NCI-H1930 (cell line): ENCODE measurements at places on chromosomes 13 and 19.

- DNase-seq = no peak
Observed at GRCh38 chr19:1093811-1094553, 1.2 kb downstream of the POLR2E start.

DNA sequence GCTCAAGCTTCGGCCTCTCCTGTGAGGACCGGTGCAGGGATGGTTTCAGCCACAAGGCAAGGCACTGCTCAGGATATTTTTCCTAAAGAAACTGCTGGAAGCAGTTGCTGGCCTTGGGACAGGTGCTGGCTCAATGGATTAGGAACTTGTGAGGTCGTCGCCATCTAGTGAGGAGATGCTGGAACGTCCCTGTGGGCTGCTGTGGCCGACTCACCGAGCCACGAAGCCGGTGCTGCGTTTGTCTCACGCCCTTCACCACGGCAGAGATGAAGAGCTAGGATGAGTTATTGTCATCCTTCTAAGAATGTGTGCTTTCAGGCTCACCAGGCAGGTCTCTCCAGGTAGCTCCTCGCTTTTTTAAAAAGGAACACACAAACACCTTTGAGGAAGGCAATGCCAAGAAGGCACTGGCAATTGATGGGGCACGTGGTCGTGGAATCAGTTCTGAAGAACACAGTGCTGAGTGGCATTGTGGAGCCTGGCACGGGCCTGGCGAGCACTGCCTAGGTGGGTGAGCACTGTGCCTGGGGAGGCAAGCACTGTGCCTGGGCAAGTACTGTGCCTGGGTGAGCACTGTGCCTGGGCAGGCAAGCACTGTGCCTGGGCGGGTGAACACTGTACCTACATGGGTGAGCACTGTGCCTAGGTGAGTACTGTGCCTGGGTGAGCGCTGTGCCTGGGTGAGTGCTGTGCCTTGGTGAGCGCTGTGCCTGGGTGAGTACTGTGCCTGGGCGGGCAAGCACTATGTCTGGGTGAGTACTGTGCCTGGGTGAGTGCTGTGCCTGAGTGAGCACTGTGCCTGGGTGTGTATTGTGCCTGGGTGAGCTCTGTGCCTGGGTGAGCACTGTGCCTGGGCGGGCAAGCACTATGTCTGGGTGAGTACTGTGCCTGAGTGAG lies 140.4 kb downstream of the TEX29 start:
- DNase-seq = peak; percentile 42

DNA sequence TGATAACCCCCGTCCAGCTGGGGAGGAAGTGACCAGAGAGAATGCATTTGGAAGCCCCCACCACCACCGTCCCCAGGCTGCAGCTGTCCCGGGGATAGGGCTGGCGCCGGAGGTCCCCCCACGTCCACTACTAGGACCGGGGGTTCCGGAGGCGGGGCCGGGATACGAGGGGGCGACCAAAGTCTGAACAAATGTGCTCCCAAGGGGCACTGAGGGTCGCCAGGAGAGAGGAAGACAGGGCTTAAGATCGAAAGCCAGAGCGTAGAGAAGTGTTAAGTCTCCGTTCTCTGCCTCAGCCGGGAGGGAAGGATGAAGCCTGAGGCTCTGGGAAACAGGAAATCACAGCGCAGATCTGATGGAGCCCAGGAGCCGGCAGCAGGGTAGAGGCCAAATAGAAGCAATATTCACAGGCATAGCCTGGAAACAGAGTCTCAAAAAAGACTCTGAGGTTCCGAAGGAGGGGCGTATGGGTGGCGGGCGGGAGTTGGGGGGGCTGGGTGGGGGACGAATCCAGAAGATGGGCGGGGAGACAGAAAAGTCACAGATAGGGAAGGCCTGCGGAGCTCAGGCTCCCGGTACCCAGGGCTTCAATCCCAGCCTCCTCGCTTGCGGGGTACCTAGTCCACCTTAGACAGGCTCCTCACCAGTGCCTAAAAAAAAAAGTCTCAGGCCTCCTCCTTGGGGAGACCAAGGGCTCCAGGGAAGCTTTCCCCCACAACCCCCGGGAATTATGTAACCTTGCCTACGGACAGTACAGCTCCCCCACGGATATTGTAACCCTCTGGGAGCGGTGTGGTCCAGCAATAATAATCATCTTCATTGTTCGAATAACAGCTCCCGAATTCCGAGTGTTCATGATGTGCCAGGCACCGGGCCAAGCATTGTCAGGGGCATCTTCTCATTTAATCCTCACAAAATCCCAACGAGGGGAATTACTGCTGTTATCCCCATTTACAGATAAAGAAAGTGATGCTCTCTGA lies 1.1 kb upstream of the ERF start:
- DNase-seq = peak; percentile 27

DNA sequence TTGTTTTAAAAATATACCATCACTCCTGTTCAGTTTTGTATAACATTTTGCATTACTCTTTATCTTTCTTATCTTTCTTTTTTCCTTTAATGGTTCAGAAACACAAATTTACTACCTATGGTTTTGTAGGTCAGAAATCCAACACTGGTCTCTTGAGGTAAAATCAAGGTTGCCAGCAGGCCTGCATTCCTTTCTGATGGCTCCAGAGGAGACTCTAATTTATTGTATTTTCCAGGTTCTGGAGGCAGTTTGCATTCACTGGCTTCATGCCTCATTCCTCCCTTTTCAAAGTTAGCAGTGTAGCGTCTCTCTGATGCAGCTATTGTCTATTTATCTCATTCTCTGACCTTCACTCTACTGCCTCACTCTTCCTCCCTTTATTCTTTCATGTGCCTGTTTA lies 767.4 kb downstream of the SLITRK6 start:
- DNase-seq = no peak

DNA sequence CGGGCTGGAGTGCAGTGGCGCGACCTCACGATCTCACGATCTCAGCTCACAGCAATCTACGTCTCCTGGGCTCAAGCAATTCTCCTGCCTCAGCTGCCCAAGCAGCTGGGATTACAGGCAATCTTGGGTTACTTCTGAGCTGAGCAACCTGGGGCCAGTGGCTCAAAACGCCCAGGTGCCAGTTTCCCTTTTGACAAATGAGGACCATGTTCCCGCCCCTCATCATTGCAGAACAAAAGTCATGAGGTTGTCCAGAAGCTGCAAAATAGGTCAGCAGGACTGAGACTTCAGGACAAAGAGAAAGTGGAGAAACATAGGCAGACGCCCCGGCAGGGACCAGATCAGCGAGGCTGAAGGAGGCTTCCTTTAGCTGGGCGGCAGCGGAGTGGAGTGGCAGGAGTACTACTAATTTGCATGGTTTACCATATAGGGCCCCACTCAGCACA lies 3.3 kb upstream of the ADGRE5 start:
- DNase-seq = no peak

- no peak for DNase-seq
Observed at GRCh38 chr13:22629374-22629773, 551.4 kb upstream of the SGCG start.

DNA sequence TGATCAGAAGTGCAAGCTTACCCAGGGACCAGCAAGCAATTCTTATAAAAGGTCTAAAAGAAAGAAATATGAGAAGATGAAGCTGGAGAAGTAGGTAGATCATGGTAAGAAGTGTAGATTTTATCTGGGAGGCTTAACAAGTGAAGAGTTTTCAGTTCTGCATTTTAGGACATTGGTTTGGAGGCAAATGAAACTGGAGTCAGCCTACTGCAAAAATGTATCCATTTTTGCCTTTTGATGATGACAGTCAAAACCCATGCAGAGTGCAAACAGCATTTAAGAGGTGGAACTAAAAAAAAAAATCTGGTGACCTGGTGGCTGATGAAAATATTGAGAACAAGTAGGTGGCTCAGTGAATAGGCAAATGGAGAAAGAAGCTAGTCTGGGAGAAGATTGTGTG lies 216.9 kb downstream of the DNAJC15 start:
- no peak for DNase-seq

GRCh38 chr13:29497137-29497654 lies 98.3 kb downstream of the SLC7A1 start:
- no peak for DNase-seq

- no peak for DNase-seq
Observed at GRCh38 chr13:102325321-102325720, 76.5 kb downstream of the FGF14 start.

- DNase-seq = no peak
Observed at GRCh38 chr19:45852983-45853382, 10.0 kb downstream of the SYMPK start.

- no peak for DNase-seq
Observed at GRCh38 chr19:4800591-4801081, 9.1 kb downstream of the FEM1A start.

GRCh38 chr13:22256111-22256639 lies 585.3 kb downstream of the FGF9 start:
- no peak for DNase-seq

DNA sequence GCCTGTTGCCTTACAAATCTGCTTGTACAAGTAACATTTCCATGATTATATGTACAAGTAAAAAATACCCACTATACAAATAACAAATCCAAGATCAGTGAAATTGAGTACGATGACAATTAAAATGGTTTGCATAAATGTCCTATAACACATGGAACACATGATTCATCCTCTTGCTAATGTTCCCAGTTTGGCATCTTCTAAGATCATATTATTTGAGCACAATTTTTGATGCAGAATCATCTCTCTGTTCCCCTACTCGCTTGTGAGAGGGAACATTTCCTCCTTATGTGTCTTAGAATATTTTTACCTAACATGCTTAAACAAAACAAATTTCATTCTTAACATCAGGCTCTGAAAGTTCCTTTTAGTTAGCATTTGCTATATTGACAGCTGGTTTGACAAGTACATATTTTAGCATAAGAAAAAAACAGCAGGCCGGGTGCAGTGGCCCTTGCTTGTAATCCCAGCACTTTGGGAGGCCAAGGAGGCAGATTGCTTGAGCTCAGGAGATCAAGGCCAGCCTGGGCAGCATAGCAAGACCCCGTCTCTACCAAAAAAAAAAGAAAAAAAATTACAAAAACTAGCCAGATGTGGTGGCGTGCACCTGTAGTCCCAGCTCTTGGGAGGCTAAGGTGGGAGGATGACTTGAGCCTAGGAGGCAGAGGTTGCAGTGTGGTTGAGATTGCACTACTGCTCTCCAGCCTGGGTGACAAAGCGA lies 14.2 kb downstream of the ZNF331 start:
- DNase-seq = no peak

- no peak for DNase-seq
Observed at GRCh38 chr13:20708216-20708615, 4.7 kb downstream of the IL17D start.

GRCh38 chr13:41835871-41836270 lies 125.0 kb downstream of the VWA8 start:
- DNase-seq = no peak

GRCh38 chr13:33284031-33284430 lies 1.5 kb downstream of the STARD13 start:
- DNase-seq = no peak

DNA sequence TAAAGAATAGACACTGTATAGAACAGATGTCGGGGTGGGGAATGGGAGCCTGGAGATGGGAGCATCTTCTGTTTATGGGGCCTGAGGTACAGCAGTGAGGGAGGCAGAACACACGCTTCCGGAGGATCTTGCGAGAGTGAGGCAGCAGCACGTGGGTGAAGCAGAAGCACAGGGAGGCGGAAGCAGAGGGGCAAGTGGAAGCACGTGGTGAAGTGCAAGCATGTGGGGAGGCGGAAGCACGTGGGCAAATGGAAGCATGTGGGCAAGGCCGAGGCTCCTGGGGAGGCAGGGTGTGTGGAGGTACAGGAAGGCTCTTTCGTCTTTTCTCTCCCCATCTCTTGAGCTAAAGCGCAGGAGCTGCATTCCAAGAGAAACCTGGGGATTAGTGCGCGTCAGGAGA lies 198.4 kb downstream of the ATP8A2 start:
- DNase-seq = no peak

- no peak for DNase-seq
Observed at GRCh38 chr19:30017172-30017571, 75.1 kb downstream of the URI1 start.

- no peak for DNase-seq
Observed at GRCh38 chr19:56661248-56661647, 10.3 kb downstream of the ZNF835 start.

- DNase-seq = no peak
Observed at GRCh38 chr13:105432438-105432837, 1103.0 kb downstream of the EFNB2 start.

DNA sequence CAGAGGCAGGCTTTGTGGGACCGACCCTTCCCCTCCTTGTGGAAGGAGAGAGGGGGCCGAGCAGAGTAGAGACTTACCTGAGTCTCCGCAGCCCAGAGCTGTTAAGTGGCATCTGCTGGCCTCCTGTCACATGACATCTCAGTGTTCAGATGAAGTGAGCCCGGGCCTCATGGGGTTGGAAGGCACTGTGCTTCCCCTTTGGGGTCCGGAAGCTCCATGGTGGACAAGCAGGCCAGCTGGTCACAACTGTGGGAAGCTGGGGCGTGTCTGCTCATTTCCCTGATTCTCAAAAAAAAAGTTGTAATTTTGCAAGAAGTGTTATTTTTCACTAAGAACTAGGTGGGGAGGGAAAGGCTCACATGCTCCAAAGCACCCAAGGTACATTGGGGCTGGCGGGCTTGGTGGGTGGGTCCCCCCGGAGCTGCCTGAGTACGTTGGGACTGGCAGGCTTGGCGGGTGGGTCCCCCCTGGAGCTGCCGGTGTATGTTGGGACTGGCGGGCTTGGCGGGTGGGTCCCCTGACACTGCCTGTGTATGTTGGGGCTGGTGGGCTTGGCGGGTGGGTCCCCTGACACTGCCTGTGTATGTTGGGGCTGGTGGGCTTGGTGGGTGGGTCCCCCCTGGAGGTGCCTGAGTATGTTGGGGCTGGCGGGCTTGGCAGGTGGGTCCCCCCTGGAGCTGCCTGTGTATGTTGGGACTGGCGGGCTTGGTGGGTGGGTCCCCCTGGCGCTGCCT lies 18.2 kb upstream of the DCUN1D2 start:
- no peak for DNase-seq

- no peak for DNase-seq
Observed at GRCh38 chr13:104253063-104253680, 1187.0 kb upstream of the SLC10A2 start.

GRCh38 chr13:20182231-20182846 lies 10.4 kb downstream of the GJB2 start:
- DNase-seq = peak; percentile 67

- DNase-seq = no peak
Observed at GRCh38 chr13:46905249-46905648, 8.4 kb upstream of the HTR2A start.

DNA sequence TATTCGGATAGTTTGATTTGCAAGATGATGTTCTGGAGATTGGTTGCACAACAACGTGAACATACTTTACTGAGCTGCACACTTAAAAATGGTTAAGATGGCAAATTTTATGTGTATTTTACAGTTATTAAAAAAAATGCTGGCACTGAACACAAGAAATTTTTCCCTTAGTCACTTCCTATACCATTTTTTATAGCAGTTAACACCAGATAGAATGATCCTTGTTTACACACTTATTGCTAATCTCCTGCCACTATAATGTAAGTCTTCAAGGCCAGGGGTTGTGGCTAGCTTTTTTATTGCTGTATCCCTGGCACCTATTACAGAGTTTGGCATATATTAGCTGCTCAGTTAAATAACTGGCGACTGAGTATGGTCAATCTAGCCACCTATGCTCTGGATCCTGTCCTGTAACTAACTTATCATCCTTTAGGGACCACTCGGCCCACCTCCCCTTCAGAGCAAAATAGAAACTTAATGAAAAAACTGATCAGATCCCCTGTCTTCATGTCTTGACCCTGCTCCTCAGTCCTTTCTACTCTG lies 2.0 kb upstream of the EBPL start:
- DNase-seq = no peak
